Stimulated activated CD8-positive, alpha-beta memory T cell treated with anti-CD3 and anti-CD28 coated beads, Interleukin-2, amount 100 ng/mL, for 1 hour (primary cell): ENCODE measurements at places on chromosomes 5 and 9.

- DNase-seq, result no peak
Measured at GRCh38 chr5:136738829-136739228, 373.5 kb upstream of the TRPC7 start.

GRCh38 chr9:126347911-126348760 is 21.5 kb downstream of the MVB12B start:
- DNase-seq, result no peak

DNA sequence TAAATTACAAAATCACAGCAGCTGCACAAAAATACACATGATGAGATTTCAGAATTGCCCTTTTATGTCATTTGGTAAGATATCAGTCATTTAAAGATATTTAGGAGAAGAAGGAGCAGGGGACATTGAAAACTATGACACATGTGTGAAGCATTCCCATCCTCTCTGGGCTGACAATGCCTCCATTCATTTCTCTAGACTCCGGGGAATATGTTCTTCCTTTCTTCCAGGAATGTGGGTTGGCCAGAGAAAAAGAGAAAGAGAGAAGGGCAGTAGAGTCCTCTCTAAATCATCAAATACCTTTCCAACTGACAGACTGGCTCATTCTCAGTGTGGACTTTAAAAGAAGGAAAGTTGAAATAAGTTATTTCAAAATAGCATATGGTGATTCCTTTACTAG is 205.6 kb upstream of the ADAMTSL1 start:
- DNase-seq, result no peak

- DNase-seq, result no peak
Measured at GRCh38 chr5:89232139-89232603, 349.2 kb upstream of the MEF2C start.

DNA sequence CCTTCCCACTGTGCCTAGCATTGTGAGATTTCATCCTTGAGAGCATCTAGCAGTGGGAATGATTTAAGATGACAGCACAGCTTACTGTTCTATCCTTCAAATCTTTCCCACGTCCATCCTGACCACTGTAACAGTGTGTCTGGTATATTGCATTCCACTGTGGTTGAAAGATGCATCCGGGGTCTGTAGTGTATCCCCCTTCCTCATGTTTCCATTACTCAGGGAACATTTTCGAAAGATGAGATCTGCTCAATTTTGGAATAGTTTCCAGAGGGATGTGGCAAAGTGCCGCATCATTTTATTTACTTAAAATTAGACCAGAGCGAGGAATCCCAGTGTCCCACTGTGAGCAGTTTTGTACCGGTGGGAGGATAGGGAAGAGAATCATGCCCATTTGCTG is 407.1 kb upstream of the PAPPA start:
- no peak for DNase-seq

- no peak for DNase-seq
Measured at GRCh38 chr9:99187311-99187710, 34.4 kb downstream of the ALG2 start.
